Activated CD4-positive, alpha-beta T cell treated with anti-CD3 and anti-CD28 coated beads, Interleukin-2, amount 10 ng/mL, durations not matched to agents 24 days and 14 days (primary cell): ENCODE measurements at places on chromosomes 3 and 15. TPM values are rescaled to one million over a fixed set of nuclear protein-coding genes. Genes with fewer than 3 reads are reported as not detected.
A peak's percentile ranks its signal among the peaks of the same experiment; 100 is the strongest.

DNA sequence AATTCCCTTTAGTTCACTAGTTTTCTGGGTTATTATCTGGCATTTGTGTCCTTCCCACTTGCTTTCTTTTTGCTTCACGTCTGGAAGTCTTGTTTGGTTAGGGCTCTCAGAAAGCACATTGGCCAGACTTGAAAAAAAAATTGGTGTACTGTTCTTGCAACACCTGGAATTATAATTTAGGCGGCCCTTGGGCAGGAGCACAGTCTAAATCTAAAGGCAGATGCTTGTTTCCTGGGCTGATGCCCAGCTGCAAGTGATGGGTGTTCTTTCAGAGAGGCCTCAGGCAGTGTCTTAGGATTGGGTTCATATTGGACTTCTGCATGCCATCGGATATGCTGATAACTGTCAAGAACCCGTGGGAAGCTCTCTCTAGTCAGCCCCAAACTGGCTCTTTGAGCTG is 521.5 kb downstream of the PDCD6IP start:
- no peak for DNase-seq
- no peak overlapping the region for H3K27ac ChIP-seq
- H3K27me3 ChIP-seq = no peaks in the 10 kb centered on the region
- H3K4me1 ChIP-seq = no peaks in the 10 kb centered on the region
- no peaks in the 10 kb centered on the region for H3K36me3 ChIP-seq

The SLC12A1 gene
- not detected in 2 replicates for total RNA-seq

- no peaks in the 10 kb centered on the region for H3K4me1 ChIP-seq
- H3K27me3 ChIP-seq = no peaks in the 10 kb centered on the region
- no peak overlapping the region for H3K27ac ChIP-seq
- H3K36me3 ChIP-seq = no peaks in the 10 kb centered on the region
- no peak for DNase-seq
These were observed 71.7 kb upstream of the AGTR1 start for GRCh38 chr3:148625991-148626390.

DNA sequence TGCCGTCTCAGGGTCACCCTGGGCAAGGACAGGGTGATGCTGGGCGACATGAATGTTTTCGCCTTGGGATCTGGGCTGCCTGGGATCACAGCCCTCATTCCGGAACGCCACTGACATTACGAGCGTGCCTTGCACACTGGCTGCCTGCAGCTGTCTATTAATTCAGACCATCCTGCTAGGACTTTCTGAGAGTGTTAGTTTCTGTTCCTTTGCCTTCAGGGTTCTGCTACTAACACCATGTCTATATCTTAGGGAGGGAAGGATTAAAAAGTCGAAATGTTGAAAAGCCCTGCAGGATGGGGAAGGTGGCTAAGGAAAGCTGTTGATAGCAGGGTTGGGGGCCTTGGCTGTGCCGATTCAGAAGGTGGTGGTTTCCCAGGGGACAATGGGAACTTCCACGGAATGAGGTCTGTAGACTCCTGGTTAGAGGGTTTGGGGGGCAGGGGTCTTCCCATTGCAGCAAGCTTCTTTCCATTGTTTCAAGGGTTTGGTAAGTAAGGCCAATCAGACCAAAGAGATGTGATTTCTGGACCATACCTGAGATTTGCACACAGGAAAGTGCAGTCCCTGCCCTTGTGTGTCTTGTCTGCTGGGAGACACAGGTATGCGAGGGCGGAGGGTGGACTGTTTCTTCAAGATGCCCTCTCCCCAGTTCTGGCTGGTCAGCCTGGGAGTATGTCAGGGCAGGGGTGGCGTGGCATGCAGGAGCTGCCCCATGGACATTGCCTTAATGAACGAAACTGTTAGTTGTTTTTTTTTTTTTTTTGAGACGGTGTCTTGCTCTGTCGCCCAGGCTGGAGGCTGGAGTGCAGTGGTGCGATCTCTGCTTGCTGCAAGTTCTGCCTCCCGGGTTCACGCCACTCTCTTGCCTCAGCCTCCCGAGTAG is 50.9 kb downstream of the RGMA start:
- H3K4me1 ChIP-seq = peaks cover 5% of the 10 kb centered on the region
- peaks cover 3% of the 10 kb centered on the region for H3K27me3 ChIP-seq
- no peaks in the 10 kb centered on the region for H3K36me3 ChIP-seq
- no peak overlapping the region for H3K4me3 ChIP-seq
- no peak for DNase-seq

DNA sequence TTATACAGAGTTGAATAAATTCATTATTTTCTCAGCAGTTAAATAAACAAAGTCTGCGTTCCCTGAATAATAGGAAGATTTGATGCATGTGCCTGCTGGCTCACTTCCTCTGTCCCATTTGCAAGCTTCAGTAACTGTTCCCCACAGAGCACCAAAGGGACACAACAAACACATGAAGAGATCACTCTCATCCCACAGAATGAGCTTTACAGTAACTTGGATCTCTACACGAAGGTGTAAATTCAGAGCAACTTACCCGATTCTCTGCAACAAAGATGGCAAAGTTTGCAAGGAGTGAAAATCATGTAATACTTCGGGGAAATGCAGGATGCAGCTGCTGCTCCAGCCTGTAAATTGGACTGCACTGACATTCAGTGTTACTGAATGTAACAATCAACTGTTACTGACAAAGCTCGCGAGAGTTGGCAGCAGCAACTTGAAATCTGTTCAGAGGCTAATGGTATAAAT is at the start of gene BCHE:
Gene BCHE (minus strand): TSS at position 366 of the 468 bp plus-strand sequence. CDS start 6,390 bp downstream, outside the sequence.
- DNase-seq = no peak
- no peak within 1 kb of the TSS for H3K4me3 ChIP-seq
- no peaks in the 10 kb centered on the region for H3K36me3 ChIP-seq
- H3K27me3 ChIP-seq = no peaks in the 10 kb centered on the region
- no peaks in the 10 kb centered on the region for H3K4me1 ChIP-seq
- H3K27ac ChIP-seq = no peak within 1 kb of the TSS

- peaks cover 3% of the 10 kb centered on the region for H3K4me1 ChIP-seq
- no peaks in the 10 kb centered on the region for H3K36me3 ChIP-seq
- H3K4me3 ChIP-seq = no peak overlapping the region
- no peak overlapping the region for H3K27ac ChIP-seq
These were observed 57.6 kb upstream of the SLC6A11 start for GRCh38 chr3:10758304-10759037.

DNA sequence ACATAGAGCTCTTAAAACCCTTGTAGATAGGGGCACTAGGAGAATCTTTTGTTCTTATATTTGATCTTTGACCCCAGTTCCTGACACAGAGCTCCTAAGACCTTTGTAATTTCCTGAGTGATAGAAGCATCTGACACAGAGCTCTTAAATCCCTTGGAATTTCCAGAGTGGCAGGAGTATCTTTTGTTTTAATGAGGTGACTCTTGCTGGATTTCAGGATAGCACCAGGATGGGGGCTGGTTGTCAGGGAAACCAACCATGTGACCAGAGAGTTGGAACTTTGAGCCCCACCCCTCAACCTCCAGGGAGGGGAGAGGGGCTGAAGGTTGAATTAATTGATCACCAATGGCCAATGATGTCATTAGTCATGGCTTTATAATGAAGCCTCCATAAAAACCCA is 47.6 kb upstream of the ST8SIA2 start:
- no peak for DNase-seq
- no peaks in the 10 kb centered on the region for H3K4me1 ChIP-seq
- no peak overlapping the region for H3K4me3 ChIP-seq
- no peaks in the 10 kb centered on the region for H3K36me3 ChIP-seq
- no peak overlapping the region for H3K27ac ChIP-seq

DNA sequence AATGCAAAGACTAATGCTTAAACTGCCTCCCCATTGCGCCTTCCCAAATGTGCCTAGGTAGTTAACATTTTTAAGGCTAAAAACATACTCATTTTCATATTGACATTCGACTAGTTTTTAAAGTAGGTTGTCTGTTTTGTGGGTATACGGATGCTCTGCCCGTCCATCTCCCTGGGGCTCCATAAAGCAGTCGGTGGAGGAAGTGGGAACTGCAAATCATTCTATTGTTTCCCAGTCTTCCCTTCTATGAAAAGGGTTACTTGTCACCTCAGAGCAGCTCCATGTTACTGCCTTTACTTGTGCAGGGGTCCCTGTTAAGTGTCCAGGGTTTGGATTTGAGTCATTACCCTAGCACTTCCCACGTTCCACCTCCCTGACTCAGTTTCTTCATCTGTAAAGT is 10.9 kb downstream of the CHCHD6 start:
- H3K36me3 ChIP-seq = no peaks in the 10 kb centered on the region
- no peak for DNase-seq
- no peak overlapping the region for H3K4me3 ChIP-seq

- H3K4me3 ChIP-seq = no peak overlapping the region
- DNase-seq = no peak
These were observed 597.8 kb downstream of the FGF12 start for GRCh38 chr3:192129586-192129985.

DNA sequence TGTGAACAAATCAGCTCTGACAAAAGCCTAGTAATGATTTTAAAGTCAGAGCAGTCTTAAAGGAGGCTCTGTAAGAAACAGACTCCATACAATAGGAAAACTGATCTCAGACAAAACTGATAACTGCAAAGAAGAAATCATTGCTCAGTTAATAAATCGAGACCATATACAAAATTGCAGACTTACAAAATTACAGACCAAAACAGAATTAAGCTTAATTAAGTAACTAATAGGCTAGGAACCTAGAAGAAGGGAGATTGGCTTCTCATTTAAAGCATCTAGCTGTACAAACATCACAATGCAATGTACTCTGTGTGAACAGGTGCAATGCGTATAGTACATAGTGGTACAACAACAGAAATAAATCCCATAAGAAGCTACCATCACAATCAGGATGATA is 46.3 kb downstream of the ZBTB20 start:
- peak overlapping the region; percentile 95 for H3K4me3 ChIP-seq
- peaks cover 20% of the 10 kb centered on the region for H3K4me1 ChIP-seq
- H3K27me3 ChIP-seq = no peaks in the 10 kb centered on the region
- H3K27ac ChIP-seq = no peak overlapping the region
- no peak for DNase-seq

The CD276 gene
- total RNA-seq = 20.1 and 20.3 TPM in 2 replicates

The TMC3 gene
- not detected in 2 replicates for total RNA-seq

The CIDEC gene
- total RNA-seq = not detected in 2 replicates

DNA sequence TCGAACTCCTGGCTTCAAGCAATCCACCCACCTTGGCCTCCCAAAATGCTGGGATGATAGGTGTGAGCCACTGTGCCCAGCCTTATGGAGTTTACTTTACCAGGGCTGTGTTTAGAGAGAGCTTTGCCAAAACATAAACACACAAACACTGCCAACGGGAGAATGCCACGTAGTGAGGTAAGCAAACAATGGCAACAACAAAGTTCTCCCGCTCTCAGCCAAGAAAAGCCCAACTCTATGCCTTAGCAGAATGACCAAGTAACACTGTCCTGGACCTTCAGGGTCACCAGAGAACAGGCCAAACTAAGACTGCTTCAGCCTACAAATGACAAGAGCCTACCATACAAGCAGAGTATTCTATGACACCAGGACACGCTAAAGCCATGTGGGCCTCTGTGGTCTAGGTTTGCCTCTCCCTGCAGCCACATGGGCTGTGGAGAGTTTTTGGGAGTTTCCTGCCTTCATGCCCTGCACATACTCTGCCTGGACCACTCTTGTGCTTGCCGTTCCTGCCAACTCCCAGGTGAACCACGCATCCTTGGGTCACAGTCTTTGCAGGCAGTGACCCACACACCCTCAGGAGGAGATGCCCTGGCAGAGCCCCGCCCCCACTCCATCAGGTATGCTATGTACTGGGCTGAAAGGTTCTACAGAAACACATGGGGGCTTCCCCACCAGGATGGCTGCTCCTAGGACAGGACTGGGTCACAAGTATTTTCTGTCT is 21.6 kb upstream of the CNBP start:
- H3K4me3 ChIP-seq = no peak overlapping the region
- H3K4me1 ChIP-seq = peaks cover 3% of the 10 kb centered on the region
- no peak overlapping the region for H3K27ac ChIP-seq
- H3K36me3 ChIP-seq = no peaks in the 10 kb centered on the region
- H3K27me3 ChIP-seq = peaks cover 4% of the 10 kb centered on the region

DNA sequence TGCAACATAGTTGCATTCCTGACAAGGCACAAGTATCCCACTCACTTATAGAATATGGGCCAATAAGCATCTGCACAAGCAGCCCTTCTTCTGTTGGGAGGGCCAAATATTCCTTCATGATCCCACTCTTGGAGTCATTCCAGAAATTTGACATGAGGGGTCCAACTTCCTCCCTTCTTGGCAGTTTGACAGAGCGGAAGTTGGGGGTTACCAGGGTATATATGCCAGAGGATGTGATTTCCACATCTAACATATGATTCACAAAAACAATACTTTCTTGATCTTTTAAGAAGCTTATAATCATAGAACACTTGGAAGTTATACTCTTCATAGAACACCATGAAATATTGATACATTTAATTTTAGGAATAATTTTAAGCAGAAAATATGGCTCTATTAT is 100.9 kb upstream of the CRBN start:
- no peak overlapping the region for H3K27ac ChIP-seq
- H3K4me3 ChIP-seq = no peak overlapping the region
- no peaks in the 10 kb centered on the region for H3K36me3 ChIP-seq
- H3K27me3 ChIP-seq = no peaks in the 10 kb centered on the region

DNA sequence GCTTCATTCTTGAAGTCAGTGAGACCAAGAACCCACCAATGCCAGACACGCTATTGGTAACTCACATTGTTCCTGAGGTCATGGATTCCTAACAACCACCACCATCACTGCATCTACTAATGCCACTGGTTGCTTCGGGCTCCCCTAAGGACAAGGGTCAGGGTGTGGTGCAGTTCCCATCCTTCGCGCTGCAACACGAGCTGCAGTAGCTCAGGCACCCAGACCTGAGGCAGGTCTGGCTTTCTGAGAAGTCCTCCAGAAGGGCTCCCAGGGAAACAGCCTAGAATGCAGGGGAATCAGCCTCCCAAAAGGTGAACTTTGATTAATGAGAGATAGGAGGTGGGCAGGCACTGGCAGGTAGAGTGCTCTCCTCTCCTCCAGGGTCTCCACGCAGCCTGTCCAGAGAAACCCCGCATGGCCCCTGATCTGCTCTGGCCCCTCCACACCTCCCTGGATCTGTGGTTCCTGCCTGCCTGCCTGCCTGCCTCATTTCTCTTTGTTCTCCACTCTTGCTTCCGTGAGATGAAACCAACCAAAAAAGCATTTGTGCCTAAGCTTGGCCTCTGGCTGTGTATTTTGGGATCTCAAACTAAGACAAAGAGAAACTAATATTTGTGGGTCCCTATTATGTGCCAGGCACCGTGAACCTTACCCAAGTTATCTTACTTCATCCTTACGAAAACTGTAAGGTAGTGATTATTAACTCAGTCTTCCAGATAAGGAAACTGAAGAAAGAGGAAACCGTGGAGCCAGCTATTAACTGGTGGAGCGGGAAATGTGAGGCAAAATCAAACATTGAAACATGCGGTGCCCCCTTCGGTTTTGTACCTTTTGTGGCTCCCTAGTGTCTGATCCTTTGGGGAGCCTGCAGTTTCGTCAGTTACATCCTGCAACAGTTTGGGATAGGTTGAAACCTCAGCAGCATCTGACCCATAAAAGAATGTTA is 43.9 kb upstream of the USP3 start:
- H3K27ac ChIP-seq = no peak overlapping the region
- no peaks in the 10 kb centered on the region for H3K36me3 ChIP-seq
- no peak for DNase-seq
- H3K4me1 ChIP-seq = peaks cover 14% of the 10 kb centered on the region
- no peak overlapping the region for H3K4me3 ChIP-seq
- peaks cover 17% of the 10 kb centered on the region for H3K27me3 ChIP-seq

The STRA6 gene
- total RNA-seq = not detected in 2 replicates

- H3K4me1 ChIP-seq = no peaks in the 10 kb centered on the region
- no peaks in the 10 kb centered on the region for H3K36me3 ChIP-seq
- H3K4me3 ChIP-seq = no peak overlapping the region
- no peak overlapping the region for H3K27ac ChIP-seq
- H3K27me3 ChIP-seq = no peaks in the 10 kb centered on the region
- DNase-seq = no peak
These were observed 344.6 kb upstream of the UBE2E2 start for GRCh38 chr3:22858486-22858885.
